ENCODE measurements at places on chromosomes 4 and X. TPM values are rescaled to one million over a fixed set of nuclear protein-coding genes. Genes with fewer than 3 reads are reported as not detected.

GRCh38 chrX:15416133-15416993 is 32.1 kb upstream of the VEGFD start:
- no peak for DNase-seq

DNA sequence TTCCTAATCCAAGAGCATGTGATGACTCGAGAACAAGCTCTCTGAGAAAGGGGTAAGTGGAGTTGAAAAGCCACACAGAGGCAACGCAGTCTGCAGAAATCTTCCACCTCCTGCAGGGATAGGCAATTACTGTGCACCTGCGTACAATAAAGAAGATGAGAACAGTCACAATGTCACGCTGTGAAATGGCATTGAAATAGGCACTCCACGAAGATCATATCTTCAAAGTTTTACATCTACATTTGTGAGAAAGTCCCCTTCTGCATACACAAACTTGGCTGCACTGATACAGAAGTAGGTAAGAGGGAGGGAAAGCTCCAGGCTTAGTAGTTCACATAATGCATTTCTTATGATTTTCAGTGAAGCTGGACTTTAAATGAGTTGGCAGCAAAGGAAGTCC is 27.1 kb downstream of the DDX60L start:
- DNase-seq, result no peak

- no peak for DNase-seq
These were observed 23.4 kb downstream of the TRMT10A start for GRCh38 chr4:99540277-99540939.

GRCh38 chr4:5012958-5013357 is 6.3 kb downstream of the CYTL1 start:
- no peak for DNase-seq

- DNase-seq, result no peak
These were observed 135.2 kb upstream of the TSPAN5 start for GRCh38 chr4:98793658-98794057.

DNA sequence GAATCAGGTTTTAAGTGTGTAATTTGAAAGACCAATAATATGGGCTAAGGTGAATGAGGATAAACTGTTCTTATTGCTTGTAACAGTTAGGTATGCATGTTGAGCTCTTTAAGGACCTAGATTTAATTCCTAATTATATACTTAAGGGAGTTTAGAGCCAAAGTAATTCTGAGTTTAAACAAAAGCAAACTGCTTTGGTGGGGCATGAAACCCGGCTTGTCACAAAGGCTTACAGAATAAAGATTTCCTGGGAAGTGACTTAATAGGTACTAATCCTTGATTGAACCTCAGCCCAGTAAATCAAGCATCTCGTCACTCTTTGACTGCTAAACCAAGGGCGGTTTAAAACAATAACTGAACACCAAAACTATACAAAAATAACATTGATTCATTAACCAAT is 1324.2 kb downstream of the RPA4 start:
- DNase-seq, result no peak

DNA sequence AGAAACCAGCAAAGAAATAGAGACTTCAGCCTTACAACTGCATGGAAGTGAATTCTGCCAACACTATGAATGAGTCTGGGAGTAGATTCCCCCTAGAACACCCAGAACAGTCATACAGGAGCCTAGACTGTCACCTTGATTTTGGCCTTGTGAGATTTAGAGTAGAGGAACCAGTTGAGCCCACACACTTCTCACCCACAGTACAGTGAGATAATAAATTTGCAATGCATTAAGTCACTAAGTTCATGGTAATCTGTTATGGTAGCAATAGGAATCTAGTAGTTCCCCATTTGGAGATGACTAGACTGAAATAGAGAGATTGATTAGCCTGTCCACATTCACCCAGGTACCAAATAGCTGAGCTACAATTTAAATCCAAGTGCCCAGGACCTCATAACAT is 59.0 kb downstream of the FAM13A start:
- DNase-seq, result no peak

GRCh38 chr4:24601121-24601520 is 16.8 kb upstream of the DHX15 start:
- DNase-seq, result no peak

GRCh38 chr4:105990933-105991332 is 95.7 kb downstream of the NPNT start:
- DNase-seq, result peak; percentile 99

- DNase-seq, result no peak
These were observed 602.0 kb upstream of the CPEB2 start for GRCh38 chr4:14400307-14400706.

DNA sequence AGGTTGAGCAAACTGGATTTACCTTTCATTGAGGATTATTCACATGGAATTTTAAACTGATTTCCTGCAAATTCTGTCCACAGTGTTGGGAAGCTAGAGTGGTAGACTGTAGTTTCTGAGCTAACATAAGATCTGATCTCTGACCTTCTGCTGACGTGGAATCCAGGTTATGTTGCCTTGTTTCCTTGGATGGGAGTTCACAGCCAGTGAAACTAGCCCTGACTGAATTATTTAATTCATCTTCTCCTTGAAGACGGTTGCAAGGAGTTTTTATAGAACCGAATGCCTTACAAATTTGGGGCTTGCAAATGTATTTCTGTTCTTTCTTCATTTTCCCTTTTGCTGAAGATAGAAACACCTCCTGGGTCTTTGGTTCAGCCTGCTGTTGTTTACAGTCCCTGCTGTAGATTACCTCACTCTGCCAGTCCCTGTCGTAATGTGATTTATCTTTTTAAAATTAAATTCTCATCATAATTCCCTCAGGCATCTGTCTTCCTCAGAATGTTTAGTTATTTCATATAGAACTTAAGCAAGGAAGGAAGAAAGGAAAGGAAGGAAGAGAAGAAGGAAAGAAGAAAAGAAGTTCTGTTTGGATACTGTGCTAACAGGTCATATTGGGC is 113.9 kb downstream of the CEP135 start:
- no peak for DNase-seq

DNA sequence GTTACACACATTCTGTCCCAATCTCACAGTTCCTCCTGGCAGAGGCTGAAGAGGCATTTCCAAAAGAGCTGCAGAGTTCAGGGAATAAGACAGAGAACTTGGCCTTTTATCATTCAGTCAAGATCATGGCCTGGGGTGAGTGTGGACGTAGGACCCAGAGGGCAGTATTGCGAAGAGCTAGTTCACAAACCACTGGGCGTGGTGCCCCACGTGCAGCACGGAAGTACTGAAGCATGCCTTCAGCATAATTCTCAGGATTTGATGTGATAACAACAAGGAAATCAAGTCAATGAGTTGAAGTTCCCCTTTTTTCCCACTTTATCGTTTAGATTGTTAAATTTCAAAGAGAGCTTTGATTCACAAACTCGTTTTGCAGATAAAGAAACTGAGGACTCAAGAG is 117.7 kb downstream of the RELL1 start:
- DNase-seq, result no peak

GRCh38 chr4:104351706-104352105 is 143.0 kb downstream of the CXXC4 start:
- no peak for DNase-seq

GRCh38 chr4:73731968-73732610 is 8.3 kb upstream of the CXCL8 start:
- no peak for DNase-seq

- DNase-seq, result no peak
These were observed 26.9 kb downstream of the FAM241A start for GRCh38 chr4:112172180-112172579.

GRCh38 chr4:7403001-7403400 is 31.7 kb downstream of the PSAPL1 start:
- DNase-seq, result no peak

DNA sequence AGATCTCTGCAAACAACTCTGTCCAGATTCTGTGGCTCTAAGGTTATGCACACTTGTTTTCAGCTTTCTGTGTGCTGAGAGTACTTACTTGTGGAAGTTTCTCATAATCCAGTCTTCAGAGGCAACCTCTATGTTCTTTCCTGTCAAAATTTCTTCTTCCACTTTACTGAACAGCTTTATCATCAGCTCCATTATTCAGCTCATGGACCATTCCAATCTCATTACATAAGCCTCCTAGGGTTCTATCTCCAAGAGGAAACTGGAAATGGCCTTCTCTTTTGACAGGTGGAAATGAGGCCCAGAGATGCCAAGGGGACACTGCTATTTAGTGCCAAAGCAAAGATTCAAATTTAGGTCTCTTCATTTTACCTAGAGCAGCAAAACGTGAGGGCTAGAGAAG is 61.3 kb downstream of the CHRDL1 start:
- no peak for DNase-seq

- no peak for DNase-seq
These were observed 30.0 kb upstream of the FGFR3 start for GRCh38 chr4:1763070-1763549.

GRCh38 chrX:52341493-52341892 is 27.3 kb upstream of the XAGE2 start:
- DNase-seq, result no peak

DNA sequence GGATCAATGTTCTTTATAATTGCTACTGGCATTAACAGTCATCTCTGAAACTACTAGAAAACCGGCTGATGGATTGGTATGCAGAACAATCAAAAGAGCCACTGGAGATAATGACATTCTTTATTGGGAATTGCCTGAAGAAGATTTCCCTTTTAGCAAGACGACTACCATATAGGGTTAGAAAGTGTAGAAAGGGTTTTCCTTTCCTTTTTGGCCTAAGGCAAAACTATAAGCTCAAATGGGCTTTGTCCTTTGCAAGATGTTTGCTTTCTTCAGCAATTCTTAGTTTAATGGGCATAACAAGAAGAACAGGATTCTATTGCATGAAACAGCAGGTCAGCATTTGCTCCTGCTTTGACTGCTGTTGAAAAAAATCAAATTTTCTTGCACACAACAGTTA is 214.2 kb upstream of the PCDH10 start:
- DNase-seq, result no peak

- no peak for DNase-seq
These were observed 24.1 kb downstream of the CCDC149 start for GRCh38 chr4:24888475-24889344.

GRCh38 chr4:70940134-70940533 is 38.0 kb downstream of the MOB1B start:
- no peak for DNase-seq

GRCh38 chrX:122218666-122219065 is 965.4 kb upstream of the GRIA3 start:
- no peak for DNase-seq

DNA sequence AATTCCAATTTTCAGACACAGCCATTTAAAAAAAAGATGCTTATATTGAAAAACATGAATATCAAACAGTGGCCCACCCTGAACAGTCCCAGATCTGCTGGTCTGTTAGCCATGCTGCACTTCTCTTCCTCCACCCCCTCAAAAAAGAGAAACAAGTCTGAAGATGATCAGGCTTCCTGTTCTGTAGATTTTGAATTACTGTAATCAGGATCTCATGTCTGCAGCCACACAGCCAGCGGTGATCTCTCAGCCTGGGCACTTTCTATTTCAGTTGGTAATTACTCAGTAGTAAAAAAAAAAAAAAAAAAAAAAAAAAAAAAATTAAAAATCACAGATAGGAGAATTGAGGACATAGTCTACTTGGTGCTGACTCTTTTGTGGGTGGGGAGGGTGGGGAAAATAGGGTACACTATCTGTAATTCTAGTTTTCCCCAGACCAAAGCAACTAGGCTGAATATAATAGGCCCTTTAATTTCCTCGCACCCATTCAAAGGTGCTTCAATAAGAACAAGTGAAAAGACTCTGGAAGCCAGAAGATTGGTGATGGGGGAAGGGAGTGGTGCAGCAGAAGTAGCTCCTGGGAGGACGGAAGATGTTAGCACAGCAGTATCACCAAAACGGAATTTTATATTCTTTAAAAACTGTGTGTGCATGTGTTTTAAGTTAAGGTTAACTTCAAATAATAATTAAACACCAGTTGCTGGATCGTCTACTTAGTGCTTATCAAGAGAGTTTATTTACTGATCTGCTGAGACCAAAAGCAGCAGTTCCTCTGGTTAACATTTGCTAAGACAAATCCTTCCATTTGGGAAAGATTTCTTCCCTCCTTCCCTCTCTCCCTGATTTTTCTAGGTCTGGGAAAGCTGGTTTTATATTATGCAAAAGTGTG is 47.0 kb downstream of the SPRY1 start:
- DNase-seq, result no peak

Gene PHOX2B
- not detected for total RNA-seq

Gene TGIF2LX
- not detected for total RNA-seq

Gene SLC6A14
- not detected for total RNA-seq

Gene ATP11C
- total RNA-seq, result 78.1 TPM

Gene CXCL10
- total RNA-seq, result 0.13 TPM

Gene TRPC5OS
- not detected for total RNA-seq

Gene UXT
- 124 TPM for total RNA-seq

Gene SPANXN4
- not detected for total RNA-seq

Data from dermis microvascular lymphatic vessel endothelial cell (primary cell).